ENCODE measurements at places on chromosomes 12 and 14. TPM values are rescaled to one million over a fixed set of nuclear protein-coding genes. Genes with fewer than 3 reads are reported as not detected.

Gene GNG2
- total RNA-seq: 2.1 TPM

Gene RNASE2
- total RNA-seq: not detected

Gene PRICKLE1
- 1.2 TPM for total RNA-seq

Gene SCN8A
- 1.4 TPM for total RNA-seq

Gene PZP
- not detected for total RNA-seq

Gene TXNDC16
- 1.3 TPM for total RNA-seq

Gene DLK1
- 0.36 TPM for total RNA-seq

Gene PDE3A
- 5.6 TPM for total RNA-seq

Data from A549 treated with DMSO at 1 μM for 4 hours (cell line).